RPMI7951 (cell line): ENCODE measurements at places on chromosomes 1 and 21.

DNA sequence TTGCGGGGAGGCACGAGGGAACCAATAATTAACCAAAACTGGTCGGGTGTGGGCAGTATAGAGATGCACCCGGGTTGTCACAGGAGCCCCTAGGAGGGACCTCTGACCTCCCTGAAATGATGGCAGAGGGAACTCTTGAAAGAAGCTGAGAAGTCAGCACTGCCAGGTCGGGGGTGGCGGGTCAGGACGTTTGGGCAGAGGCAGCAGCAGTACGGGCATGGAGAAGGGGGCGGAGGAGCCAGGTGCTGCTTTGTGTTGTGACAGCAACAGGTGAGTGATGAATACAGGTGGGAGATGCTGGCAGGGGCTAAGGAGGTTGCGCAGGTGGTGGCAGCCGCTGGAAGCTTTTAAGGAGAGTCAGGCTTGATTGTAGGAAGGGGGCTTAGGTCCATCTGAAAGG lies 11.7 kb downstream of the TNFRSF1B start:
- no peak for DNase-seq

GRCh38 chr1:21622466-21623315 lies 46.5 kb downstream of the RAP1GAP start:
- DNase-seq: no peak

GRCh38 chr1:81304187-81304586 lies 496.5 kb upstream of the ADGRL2 start:
- peak; percentile 27 for DNase-seq

DNA sequence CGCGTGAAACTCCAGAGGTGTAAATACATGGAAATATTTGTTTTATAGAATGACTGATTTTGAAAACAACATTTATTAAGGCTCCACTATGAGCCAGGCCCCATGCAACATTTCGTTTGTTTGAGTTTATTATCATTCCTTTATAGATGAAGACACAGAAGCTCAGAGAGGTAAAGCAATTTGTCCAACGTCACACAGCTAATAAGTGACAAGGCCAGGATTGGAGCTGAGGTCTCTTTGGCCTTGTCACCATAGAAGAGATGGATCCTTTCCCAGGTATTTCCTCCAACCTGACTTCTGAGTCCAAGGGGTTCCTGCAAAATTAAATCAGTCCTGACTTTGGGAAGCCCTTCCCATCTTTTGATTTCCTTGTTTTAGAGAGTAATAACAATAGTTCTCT lies 98.0 kb downstream of the SYF2 start:
- no peak for DNase-seq

DNA sequence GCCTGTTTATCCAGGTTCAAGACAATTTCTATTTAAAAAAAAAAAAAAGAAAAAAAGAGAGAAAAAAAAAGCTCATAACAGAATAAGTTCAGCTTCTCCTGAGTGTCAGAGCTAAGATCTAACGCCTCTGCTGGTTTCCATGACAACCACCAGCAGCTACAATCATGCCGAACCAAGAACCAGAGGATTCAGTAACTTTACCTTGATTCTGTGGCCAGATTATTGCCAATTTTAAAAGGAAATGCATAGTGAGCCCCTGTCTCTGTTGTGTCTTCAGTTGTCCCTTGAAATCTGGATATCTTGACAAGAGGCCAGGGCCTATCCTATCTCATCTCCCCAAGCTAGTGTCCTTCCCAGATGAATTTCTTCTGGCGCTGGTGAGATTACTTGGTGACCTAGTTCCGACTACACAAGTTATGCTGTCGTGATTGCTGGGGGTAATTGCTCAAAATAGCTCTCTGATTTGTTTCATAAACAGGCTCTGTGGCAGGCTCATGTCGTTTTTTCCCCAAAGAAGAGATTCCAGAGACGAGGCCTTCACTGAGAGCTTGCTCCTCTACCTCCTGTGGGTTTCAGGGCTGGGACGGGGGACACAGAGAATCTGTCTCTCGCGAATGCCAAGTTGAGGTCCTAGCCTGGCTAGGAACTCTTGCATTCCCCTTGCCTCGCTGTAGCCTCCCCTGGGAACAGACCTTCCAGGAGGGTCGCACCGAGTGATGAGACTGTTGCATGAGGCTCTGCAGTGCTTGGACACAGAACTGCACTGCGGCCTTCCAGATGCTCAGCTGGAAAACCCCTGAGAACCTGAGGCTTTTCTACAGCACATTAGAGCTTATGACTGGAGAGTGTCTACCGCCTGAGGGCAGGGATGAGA lies 32.4 kb upstream of the SCCPDH start:
- no peak for DNase-seq

DNA sequence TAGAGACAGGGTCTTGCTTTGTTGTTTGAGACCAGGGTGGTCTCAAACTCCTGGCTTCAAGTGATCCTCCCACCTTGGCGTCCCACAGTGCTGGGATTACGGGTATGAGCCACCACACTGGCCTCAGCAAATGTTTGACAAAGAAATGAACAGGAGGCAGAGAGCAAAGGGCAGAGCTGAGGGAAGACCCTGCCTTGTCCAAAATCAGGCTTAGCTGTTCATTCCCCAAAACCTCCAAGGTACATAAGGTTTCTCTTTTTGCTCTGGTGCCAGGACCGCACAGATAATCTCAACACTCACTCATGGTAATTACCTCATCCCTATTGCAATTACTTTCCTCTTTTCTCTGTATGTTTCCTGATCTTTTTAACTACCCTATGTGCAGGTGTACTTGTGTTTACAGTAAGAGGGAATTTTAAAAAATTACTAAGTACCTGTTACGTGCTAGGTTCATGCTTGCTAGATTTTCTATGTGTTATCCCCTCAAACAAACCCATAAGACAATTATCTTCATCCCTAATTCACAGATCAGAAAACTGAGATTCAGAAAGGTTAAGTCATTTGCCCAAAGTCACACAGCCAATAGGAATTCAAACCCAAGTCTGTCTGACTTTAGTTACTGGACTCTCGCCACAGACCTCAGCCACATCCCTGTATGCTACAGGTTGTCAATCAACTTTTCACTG lies 11.5 kb downstream of the ASAP3 start:
- DNase-seq: no peak

DNA sequence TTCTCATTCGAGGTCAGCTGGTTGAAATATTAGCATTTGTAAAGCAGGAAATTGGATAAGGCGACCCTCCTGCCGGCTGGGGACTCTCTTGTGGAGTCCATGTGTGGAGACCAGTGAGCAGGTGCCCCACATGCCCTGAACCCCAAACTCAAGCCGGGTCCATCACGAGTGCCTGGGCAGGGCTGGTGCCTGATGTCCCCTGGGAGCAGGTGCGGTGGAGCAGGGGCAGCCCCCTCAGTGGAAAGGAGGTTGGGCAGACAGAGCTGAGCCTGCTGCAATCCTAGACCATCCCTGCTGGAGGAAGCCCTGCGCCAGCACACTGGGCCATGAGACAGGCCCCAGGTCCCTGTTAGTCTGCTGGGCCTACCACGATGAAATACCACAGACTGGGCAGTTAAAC lies 395.6 kb downstream of the NPHP4 start:
- DNase-seq: no peak

GRCh38 chr1:154179946-154180687 lies 11.8 kb downstream of the TPM3 start:
- DNase-seq: no peak

GRCh38 chr21:26273686-26274313 lies 103.2 kb upstream of the APP start:
- DNase-seq: no peak

DNA sequence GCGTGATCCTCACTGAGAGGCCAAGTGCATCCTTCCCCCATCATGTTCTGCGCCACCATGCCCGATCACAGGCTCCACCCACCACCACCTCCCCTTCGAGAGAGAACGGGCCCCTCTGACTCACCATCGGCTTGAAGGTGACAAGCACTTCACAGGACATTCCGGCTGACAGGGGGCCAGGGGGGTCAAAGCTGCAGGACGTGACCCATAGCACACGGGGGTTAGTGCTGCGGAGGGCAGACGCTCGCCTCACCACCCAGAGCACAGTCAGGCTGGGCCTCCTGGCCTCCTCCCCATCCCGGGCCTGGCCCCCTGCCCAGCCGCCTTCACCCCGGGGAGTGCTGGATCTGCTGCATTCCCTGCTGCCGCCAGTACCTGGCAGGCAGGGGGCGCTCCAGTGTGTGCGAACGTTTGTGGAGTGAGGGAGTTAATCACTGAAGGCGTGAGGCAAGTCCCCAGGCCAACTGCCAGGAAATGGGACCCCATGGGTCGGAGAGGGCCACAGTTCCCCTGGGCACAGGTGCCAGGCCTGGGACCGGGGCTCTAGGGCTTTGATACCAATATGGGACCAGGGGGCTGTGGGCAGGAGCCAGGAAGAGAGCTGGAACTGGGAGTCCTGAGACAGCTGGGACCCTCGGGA lies 40.9 kb upstream of the TMEM52 start:
- peak; percentile 41 for DNase-seq

DNA sequence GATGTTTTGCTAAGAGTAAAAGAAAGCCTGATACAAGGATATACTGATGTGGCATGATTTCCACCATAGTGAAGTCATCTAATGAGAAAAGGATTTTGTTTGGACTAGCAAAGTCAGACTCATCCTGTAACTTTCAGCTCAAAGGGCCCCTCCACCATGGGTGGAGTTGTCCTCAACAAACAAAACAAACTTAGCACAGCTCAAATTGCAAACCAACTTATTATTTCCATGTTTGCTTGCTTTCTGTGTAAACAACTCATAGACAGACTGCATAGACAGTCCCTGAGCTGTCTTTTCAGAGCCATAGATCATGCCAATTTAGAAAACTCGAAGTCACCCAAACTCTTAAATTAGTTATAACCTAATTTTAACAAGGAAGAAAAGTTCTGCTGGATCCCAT lies 69.4 kb upstream of the VAV3 start:
- DNase-seq: no peak

DNA sequence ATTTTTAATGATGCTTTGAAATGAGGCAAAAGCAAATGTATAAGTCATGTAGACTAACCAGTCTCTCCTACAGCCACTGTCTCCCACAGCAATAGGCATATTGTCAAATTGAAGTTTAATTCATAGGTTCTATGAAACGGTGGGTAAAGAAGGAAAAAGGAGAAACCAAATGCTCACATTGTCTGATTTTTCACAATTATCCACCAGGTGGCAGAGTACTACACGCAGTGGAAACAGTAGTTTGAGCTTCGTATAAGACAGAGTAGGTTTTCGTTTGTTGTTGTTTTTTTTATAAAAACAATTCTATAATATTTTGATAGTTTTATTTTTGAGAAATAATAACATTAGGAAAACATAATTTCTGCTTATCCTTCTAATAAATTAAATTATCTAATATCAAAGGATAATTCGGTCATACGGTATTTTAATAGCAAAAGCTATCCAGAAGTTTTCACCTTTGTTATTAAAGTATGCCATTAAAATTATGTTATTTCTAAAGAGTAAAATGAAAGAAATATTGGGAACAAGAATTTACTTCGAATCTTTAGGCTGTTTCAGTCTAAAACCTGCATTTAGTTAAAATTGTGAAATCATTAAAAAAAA lies 39.1 kb downstream of the TYW3 start:
- DNase-seq: peak; percentile 47

DNA sequence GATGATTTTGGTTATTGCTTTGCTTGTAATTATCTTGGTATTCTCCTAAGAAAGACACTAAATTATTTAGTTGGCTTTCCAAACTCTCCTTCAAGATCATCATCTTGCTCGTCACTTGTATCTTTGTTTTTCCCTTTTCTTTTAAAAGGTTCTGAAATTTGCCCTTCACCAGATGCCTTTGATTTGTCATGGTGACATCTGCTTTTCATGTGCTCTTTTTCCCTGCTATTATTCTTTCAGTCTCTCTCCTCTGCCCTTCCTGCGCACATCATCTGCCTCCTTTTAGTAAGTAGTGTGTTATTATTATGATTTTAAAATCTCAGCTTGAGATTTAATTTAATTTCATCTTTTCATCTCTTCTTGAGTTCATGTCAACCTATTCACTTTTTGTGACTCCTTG lies 92.1 kb downstream of the BACH1 start:
- peak; percentile 11 for DNase-seq

GRCh38 chr1:182617734-182618351 lies 13.7 kb upstream of the RGS16 start:
- peak; percentile 41 for DNase-seq

- DNase-seq: peak; percentile 57
Measured at GRCh38 chr1:115456441-115456961, 118.5 kb upstream of the NGF start.

GRCh38 chr1:207841293-207841692 lies 69.6 kb downstream of the CD34 start:
- no peak for DNase-seq

DNA sequence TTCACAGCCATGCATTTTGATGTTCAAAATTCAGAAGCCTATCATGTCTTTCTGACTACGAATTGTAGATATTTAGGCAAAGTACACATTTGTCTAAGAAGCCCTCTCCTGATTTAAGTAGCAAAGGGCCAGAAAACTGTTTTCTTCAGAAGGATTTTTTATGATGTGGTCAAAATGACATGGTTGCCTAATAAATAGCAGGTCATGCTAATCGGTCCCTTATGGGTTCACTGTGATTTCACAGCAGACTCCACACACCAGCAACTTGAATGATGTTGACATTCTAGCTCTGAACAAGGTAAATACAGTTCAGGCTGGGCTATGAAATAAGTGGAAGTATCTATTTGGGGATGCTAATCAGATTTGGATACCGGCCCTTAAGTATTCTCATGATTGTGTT lies 178.7 kb upstream of the DPYD start:
- no peak for DNase-seq

- peak; percentile 6 for DNase-seq
Measured at GRCh38 chr21:32424674-32425073, 12.2 kb downstream of the EVA1C start.

- no peak for DNase-seq
Measured at GRCh38 chr1:14183329-14183728, 415.2 kb upstream of the KAZN start.

- no peak for DNase-seq
Measured at GRCh38 chr21:42656872-42657271, 3.5 kb downstream of the PDE9A start.

DNA sequence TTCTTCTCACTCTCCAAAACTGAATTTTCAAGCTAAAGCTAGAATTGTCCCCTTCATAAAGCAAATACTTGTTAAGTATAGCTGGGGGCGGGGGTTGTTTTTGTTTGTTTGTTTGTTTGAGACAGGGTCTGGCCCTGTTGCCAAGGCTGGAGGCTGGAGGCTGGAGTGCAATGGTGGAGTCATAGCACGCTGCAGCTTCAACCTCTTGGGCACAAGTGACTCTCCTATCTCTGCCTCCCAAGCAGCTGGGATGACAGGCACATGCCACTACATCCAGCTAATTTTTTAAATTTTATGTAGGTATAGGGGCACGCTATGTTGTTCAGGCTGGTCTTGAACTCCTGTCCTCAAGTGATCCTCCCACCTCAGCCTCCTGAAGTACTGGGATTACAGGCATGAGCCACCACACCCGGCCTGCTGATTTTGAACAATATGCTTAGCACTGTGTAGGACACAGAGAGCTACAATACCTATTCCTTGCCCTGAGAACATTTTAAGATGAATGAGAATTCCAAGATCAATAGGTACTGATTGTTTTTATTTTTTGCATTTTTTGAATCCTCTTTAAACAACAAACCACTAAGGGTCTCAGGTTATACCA lies 42.2 kb downstream of the PCNX2 start:
- DNase-seq: no peak

GRCh38 chr1:101290922-101291561 lies 54.2 kb downstream of the S1PR1 start:
- DNase-seq: no peak

GRCh38 chr1:161722406-161722805 lies 1.1 kb downstream of the FCRLB start:
- no peak for DNase-seq

- DNase-seq: peak; percentile 26
Measured at GRCh38 chr1:85438353-85438752, 26.6 kb downstream of the DDAH1 start.
